ENCODE measurements at places on chromosomes 13 and 19. TPM values are rescaled to one million over a fixed set of nuclear protein-coding genes. Genes with fewer than 3 reads are reported as not detected.

DNA sequence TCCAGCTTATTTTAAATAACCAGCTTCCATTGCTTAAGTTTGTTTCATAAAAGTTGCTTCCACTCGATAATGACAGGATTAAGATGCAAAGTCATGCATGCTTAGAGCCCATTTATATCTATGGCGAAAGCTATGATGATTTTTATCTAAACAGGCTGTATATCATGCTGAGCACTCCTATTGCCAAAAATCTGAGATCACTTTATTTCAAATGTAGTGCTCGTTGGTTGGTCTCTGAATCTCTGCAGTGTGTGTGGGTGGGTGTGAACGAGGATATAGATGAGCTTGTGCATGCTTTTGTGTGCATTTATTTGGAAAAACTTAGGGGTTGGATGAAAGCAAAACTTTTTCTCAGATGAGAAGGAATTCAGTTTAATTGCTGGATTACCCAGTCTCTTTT is 27.0 kb upstream of the ARGLU1 start:
- no peaks in the 10 kb centered on the region for H3K4me1 ChIP-seq
- H3K36me3 ChIP-seq, result no peaks in the 10 kb centered on the region
- H3K4me3 ChIP-seq, result no peak overlapping the region
- H3K27ac ChIP-seq, result no peak overlapping the region

DNA sequence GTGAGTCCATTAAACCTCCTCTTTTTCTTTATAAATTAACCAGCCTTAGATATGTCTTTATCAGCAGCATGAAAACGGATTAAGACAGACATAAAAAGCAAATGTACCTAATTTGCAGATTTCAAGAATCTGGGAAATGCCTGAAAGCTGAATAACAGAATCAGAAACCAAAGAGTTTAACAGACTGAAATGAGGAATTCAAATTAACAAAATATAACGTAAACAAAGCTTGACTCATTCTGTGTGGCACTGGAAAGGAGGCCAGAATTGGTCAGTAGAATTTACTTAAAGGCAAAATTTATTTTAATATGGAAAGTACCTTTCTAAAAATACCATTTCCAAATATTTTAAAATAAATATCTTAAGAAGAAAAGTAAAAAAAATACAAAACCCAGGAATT is 540.6 kb upstream of the HTR2A start:
- H3K4me3 ChIP-seq, result no peak overlapping the region
- DNase-seq, result no peak
- H3K27ac ChIP-seq, result no peak overlapping the region

DNA sequence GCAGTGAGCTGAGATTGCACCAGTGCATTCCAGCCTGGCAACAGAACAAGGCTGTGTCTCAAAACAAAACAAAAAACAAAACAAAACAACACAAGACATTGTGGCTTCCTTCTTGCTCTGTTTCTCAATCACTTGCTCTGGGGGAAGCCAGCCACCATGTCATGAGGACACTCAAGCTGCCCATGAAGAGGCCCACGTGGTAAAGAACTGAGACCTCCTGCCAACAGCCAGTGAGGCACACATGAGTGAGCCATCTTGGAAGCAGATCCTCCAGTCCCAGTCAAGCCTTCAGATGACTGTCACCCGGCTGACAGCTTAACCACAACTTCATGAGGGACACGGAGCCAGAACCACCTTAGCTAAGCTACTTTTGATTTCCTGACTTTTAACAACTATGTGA is 25.2 kb downstream of the CPT1C start:
- H3K4me3 ChIP-seq, result no peak overlapping the region
- no peak for DNase-seq
- no peaks in the 10 kb centered on the region for H3K27me3 ChIP-seq
- no peaks in the 10 kb centered on the region for H3K36me3 ChIP-seq
- H3K27ac ChIP-seq, result no peak overlapping the region

DNA sequence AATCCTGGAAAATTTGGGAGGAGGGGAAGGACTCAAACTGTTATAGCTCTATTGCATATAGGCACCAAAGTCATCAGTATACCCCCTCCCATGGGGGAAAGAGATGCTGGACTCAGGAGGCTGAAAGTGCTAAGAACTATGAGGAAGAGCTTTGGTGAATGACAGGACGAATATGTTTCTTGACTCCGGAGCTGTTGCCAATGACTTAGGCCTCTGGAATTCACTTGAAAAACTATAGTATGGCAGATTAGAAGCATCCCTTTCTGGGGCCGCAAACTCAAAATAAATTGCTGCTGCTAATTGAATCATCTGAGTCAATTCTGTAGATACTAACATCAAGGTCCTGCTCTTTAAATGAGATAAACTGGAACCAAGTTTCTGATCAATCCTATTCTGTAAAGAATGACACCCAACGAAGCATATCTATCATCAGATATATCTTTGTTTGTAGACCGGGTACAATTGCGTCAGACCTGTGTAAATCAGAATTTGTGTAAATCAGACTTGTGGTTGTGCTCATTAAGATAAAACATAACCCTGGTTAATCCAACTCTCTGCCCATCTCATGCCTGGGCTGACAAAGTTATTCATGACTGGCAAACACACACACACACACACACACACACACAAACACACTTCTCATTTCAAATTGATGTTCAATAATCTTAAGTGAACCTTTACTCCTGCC is 1793.8 kb upstream of the PCDH20 start:
- DNase-seq, result no peak
- no peak overlapping the region for H3K27ac ChIP-seq
- no peaks in the 10 kb centered on the region for H3K27me3 ChIP-seq
- H3K36me3 ChIP-seq, result no peaks in the 10 kb centered on the region
- H3K4me1 ChIP-seq, result no peaks in the 10 kb centered on the region

GRCh38 chr19:15452111-15453047 is 2.6 kb upstream of the WIZ start:
- no peaks in the 10 kb centered on the region for H3K27me3 ChIP-seq
- H3K36me3 ChIP-seq, result peaks cover 60% of the 10 kb centered on the region
- H3K27ac ChIP-seq, result peak overlapping the region; percentile 42
- peaks cover 5% of the 10 kb centered on the region for H3K4me1 ChIP-seq
- H3K4me3 ChIP-seq, result no peak overlapping the region
- DNase-seq, result no peak

DNA sequence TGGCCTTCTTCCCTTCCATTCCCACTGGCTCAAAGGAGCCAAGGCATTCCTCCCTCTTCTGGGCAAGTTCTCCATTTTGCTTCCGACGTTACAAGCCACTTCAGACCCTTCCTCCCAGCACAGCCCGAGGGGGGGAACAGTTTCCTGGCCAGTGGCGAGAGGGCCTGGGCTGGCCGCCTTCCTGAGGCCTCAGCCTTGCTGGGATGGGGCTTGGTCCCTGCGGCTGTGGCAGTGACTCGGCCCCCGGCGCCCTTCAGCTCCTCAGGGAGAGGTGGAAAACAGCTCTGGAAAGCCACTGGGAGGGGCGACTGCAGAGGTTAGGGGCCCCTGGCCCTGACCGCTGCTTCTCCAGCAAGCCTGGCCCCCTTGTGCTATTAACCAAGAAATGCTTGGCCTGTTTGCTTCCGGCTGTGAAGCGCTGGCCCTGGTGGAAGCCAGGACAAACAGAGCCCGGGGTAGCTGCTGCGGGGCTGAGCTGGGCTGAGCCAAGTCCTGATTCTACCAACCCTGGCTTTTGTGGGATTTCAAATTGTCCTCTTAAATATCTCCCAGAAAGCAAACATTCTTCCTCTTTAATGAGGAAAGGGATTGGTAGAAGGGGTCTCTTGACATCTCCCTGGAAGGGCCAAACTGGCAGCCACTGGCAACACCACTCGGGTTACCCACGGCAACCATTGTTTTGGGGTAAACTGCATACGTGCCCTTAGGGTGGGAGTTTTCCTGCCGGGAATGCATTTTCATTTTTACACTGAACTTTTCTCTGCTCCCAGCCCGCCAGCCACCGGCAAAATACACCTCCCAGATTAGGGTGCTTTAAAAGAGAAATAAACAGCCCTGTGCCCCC is 38.7 kb downstream of the C13orf46 start:
- peaks cover 11% of the 10 kb centered on the region for H3K4me1 ChIP-seq
- peaks cover 10% of the 10 kb centered on the region for H3K36me3 ChIP-seq
- H3K27me3 ChIP-seq, result no peaks in the 10 kb centered on the region
- no peak for DNase-seq
- H3K27ac ChIP-seq, result no peak overlapping the region

GRCh38 chr19:41795031-41795461 is 1.3 kb upstream of the CEACAM3 start:
- no peaks in the 10 kb centered on the region for H3K36me3 ChIP-seq
- no peaks in the 10 kb centered on the region for H3K27me3 ChIP-seq
- peak; percentile 56 for DNase-seq

- DNase-seq, result no peak
- no peak overlapping the region for H3K4me3 ChIP-seq
- H3K27me3 ChIP-seq, result no peaks in the 10 kb centered on the region
- peaks cover 8% of the 10 kb centered on the region for H3K4me1 ChIP-seq
- H3K36me3 ChIP-seq, result peaks cover 4% of the 10 kb centered on the region
Observed at GRCh38 chr19:9671655-9672054, 3.2 kb downstream of the ZNF562 start.

GRCh38 chr19:5593343-5594255 is 25.8 kb upstream of the TINCR start:
- H3K27ac ChIP-seq, result no peak overlapping the region
- no peak overlapping the region for H3K4me3 ChIP-seq
- H3K4me1 ChIP-seq, result no peaks in the 10 kb centered on the region
- no peaks in the 10 kb centered on the region for H3K27me3 ChIP-seq
- DNase-seq, result no peak

DNA sequence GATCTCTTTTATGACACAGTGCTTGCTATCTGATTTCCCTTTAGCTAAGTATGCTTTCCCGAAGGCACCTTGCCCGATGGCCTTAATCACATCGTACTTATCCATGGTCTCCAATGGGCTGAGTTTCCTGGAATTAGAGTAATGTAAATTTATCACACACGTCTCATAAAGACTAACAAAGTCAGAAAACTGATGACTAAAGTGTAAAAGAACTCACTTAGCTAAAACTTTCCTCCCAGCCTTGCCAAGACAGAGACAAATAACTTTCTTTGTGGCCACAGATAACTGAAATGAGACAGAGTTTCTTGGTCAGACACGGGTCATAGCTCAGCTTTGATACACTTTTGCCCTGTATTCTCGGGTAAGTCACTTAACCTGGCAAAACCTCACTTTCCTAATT is 1.5 kb downstream of the NEK5 start:
- DNase-seq, result no peak
- no peak overlapping the region for H3K4me3 ChIP-seq
- no peaks in the 10 kb centered on the region for H3K36me3 ChIP-seq
- H3K27ac ChIP-seq, result no peak overlapping the region

- H3K4me3 ChIP-seq, result peak overlapping the region; percentile 96
- DNase-seq, result peak; percentile 31
- peak overlapping the region; percentile 96 for H3K27ac ChIP-seq
Observed at GRCh38 chr19:13154241-13154778, 4.1 kb downstream of the IER2 start.

GRCh38 chr13:74132776-74133656 is 1.2 kb downstream of the KLF12 start:
- peaks cover 29% of the 10 kb centered on the region for H3K4me1 ChIP-seq
- no peaks in the 10 kb centered on the region for H3K36me3 ChIP-seq
- H3K27me3 ChIP-seq, result no peaks in the 10 kb centered on the region
- H3K4me3 ChIP-seq, result peak overlapping the region; percentile 86

DNA sequence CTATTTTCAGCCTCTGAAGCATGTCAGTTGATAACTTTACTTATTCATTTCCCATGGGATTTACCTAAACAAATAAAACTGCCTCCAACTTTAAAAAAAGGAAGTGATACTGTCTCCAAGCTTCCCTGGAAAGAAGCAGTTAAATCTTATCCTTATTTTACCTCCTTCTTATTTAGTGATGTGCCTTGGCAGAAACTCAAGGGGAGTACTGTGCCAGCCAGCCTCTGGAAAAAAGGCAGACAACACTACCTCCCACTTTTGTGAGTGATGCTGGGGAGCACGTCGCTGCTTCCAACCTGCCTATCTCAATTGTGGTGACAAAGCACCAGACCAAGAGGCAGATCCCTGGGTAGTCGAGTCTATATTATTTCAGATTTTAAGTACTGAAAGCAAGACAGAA is 765.6 kb downstream of the DIAPH3 start:
- H3K27ac ChIP-seq, result no peak overlapping the region
- H3K27me3 ChIP-seq, result no peaks in the 10 kb centered on the region
- no peak for DNase-seq
- no peak overlapping the region for H3K4me3 ChIP-seq

GRCh38 chr13:89270736-89271135 is 1599.6 kb downstream of the SLITRK5 start:
- no peak overlapping the region for H3K4me3 ChIP-seq
- no peaks in the 10 kb centered on the region for H3K36me3 ChIP-seq
- H3K27ac ChIP-seq, result no peak overlapping the region
- H3K4me1 ChIP-seq, result no peaks in the 10 kb centered on the region
- no peak for DNase-seq

DNA sequence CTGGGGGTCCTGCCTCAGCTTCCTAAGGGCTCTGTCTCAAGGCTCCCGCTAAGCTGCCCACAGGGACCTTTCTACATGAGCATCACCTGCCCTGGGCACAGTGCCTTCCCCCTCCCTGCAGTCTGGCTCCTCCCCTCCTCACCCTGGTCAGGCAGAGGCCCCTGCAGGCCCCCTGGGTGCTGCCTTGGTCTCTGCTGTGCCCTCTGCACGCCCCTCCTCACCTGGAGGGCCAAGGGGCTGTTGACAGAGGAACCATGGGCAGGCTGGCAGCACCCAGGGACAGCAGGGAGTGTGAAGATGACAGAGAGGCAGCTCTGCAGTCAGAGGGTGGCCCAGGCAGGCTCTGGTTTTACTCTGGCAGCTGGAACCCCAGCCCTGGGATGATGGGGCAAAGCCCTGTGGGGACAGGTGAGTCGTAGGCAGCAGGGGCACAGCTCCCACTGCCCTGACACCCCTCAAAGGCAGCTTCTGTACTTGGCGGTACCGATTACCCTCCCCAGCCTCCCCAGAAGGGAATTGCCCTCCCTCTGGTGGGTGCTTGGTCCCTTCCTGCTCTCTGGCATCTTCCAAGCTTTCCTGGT is 43.1 kb downstream of the SUGP2 start:
- H3K4me3 ChIP-seq, result no peak overlapping the region
- DNase-seq, result no peak
- no peak overlapping the region for H3K27ac ChIP-seq

PSG11 gene
- total RNA-seq, result not detected

ACP7 gene
- not detected for total RNA-seq

EXOC3L2 gene
- total RNA-seq, result not detected

ELAVL1 gene
- 32.4 TPM for total RNA-seq

TNFAIP8L1 gene
- 11.2 TPM for total RNA-seq

ZNF527 gene
- 13.2 TPM for total RNA-seq

LILRB5 gene
- 1.3 TPM for total RNA-seq

SYNGR4 gene
- not detected for total RNA-seq

KLK3 gene
- not detected for total RNA-seq

KLK10 gene
- not detected for total RNA-seq

ACP5 gene
- 29.6 TPM for total RNA-seq
